ENCODE measurements at places on chromosomes 13 and 19. TPM values are rescaled to one million over a fixed set of nuclear protein-coding genes. Genes with fewer than 3 reads are reported as not detected.

The LINGO3 gene
- total RNA-seq, result not detected

GRCh38 chr13:37656247-37656940 is 57.8 kb upstream of the POSTN start:
- no peaks in the 10 kb centered on the region for H3K27me3 ChIP-seq
- H3K4me3 ChIP-seq, result no peak overlapping the region
- H3K36me3 ChIP-seq, result no peaks in the 10 kb centered on the region

GRCh38 chr19:3356805-3357204 is 9.6 kb upstream of the NFIC start:
- DNase-seq, result no peak
- H3K4me3 ChIP-seq, result no peak overlapping the region
- H3K4me1 ChIP-seq, result peaks cover 16% of the 10 kb centered on the region
- no peaks in the 10 kb centered on the region for H3K36me3 ChIP-seq
- no peak overlapping the region for H3K27ac ChIP-seq

DNA sequence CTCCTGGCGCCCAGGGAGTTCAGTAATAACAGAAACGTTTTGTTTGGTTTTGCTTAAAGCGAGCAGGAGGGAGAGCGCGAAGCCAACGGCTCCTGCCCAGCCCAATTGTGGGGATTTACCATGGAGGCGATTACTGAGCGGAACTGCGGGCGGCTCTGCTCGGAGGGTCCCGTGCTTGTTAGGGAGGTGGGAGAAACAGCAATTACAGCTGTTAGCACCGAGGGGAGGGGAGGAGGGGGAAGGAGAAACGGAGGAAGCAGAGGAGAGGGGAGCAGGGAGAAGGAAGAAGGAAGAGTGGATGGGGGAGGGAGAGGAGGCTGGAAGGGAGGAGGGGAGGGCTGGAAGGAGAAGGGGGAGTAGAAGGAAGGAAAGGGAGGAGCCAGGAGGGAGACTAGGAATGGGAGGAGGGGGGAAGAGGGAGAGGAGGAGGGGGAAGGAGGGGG is 7.7 kb upstream of the ONECUT3 start:
- H3K36me3 ChIP-seq, result no peaks in the 10 kb centered on the region
- peaks cover 58% of the 10 kb centered on the region for H3K27me3 ChIP-seq
- H3K27ac ChIP-seq, result no peak overlapping the region
- H3K4me3 ChIP-seq, result no peak overlapping the region
